ENCODE measurements at places on chromosomes 16 and 17. TPM values are rescaled to one million over a fixed set of nuclear protein-coding genes. Genes with fewer than 3 reads are reported as not detected.
A peak's percentile ranks its signal among the peaks of the same experiment; 100 is the strongest.

The XYLT1 gene
- 7.3 TPM for total RNA-seq

DNA sequence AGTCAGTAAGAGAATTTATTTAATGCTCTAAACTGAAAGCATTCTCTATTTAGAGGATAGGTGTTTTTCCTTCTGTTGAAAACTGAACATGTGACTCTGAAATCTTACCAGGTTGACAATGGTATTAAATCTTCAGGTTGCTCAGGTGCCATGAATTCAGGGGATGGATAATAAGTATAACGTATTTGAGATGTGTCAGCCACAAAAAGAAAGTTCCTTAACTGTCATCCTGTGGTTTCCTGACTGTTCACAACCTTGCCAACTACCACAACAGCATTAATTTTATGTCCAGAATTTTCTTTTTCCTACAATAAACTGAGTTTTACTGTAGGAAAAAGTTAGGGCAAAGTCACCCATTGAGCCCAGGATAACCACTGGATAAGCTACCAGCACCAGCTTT, 243.3 kb upstream of the PSMD7 start:
- H3K36me3 ChIP-seq: no peaks in the 10 kb centered on the region
- H3K27me3 ChIP-seq: no peaks in the 10 kb centered on the region
- no peak overlapping the region for H3K27ac ChIP-seq
- no peak for DNase-seq
- no peaks in the 10 kb centered on the region for H3K4me1 ChIP-seq
- H3K4me3 ChIP-seq: no peak overlapping the region

The PYY gene
- 0.29 TPM for total RNA-seq

DNA sequence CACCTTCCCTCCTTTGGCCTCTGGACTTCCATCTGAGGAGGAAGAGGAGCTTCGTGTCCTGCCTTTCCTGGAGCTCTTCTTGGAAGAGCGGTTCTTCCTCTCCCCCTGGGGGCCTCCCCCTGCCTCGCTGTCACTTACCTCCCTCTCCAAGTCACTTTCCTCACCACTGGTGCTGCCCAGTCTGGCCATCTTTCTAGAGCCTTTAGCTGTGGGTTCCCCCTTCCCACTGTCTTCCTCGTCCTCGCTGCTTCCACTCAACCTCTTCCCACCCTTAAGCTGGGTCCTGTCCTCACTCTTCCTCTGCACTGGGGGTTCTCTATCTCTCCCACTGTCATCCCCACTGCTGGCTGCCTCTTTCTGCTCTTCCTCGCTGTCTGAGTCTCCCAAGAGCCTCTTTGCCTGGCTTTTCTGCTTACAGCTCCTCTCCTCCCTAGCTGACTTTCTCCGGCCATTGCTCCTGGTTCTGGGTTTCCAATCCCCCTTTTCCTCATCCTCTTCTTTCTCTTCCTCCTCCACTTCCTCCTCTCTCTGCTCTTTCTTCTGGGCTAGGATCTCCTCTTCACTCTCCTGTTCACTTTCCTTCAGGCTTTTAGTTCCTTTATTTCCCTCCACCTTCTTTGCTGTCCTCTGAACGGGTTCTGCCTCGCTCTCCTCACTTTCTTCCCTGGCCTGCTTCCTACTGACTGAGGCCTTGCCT, 1.4 kb downstream of the HIRIP3 start:
- H3K27me3 ChIP-seq: no peaks in the 10 kb centered on the region
- peak overlapping the region; percentile 96 for H3K4me3 ChIP-seq
- peaks cover 30% of the 10 kb centered on the region for H3K36me3 ChIP-seq
- H3K4me1 ChIP-seq: peaks cover 26% of the 10 kb centered on the region

Measured in activated CD8-positive, alpha-beta T cell treated with anti-CD3 and anti-CD28 coated beads for 36 hours (primary cell).